ENCODE measurements at places on chromosomes 12 and 14.

DNA sequence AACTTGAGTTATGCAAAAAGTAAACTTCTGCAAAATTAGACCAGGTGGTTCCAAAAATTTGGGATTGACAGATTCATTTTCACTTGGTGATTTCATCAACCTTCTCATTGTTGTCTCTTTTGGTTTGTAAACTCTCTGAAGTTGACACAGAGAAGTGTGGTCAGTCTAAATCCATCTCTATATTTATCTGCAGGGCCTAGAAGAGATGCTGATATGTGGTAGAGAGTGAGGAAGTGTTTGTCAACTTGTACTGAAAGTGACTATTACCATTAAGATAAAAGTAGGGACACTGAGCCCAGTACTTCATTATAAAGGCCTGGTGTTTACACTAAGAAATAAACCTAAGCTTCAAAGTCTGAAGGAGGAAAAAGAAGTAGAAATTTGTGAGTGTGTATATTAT, 73.7 kb downstream of the RMST start:
- no peak for ATAC-seq

DNA sequence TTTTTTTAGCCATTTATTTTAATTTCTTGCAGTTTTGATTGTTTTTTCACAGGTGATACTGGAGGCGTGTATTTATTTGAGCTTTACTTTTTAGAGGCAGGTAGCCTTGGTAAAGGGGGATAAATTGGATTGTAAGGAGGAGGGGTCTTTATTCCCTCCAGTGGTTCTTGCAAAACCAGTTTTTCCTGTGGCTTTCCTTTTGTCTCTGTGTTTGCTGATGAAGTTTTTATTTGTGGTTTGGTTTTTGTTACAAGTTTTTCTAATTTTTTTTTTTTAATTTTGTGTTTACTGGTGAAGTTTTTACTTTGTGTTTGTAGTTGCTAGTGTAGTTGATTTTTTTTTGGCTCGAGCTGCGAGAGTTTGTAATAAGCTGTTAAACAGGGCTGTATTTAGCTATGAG, 278.5 kb downstream of the PRKD1 start:
- ATAC-seq = no peak

- no peak for ATAC-seq
Measured at GRCh38 chr14:69360438-69361108, 37.5 kb downstream of the ERH start.

DNA sequence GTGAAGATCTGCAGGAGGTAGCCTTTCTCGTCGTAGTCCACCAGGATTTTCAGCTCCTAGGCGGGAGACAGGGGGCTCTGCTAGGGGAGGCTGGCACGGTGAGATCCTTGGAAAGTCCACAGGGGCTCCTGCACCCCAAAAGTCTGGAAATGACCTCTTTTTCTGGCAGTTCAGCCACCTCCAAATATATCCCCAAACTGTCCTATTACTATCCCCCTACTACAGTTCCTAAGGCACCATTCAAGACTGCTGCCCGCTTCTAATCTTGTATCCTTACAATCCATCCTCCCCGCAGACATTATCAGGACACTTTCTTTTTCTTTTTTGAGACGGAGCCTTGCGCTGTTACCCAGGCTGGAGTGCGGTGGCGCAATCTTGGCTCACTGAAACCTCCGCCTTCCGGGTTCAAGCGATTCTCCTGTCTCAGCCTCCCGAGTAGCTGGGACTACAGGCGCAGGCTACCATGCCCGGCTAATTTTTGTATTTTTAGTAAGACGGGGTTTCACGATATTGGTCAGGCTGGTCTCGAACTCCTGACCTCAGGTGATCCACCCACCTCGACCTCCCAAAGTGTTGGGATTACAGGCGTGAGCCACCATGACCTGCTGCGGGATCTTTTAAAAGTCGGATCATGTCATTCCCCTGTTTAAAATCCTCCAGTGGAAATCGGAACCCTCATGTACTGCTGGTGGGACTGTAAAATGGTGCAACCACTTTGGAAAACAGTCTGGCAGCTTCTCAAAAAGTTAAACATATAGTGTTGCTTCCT, 18.5 kb downstream of the HPD start:
- no peak for ATAC-seq

DNA sequence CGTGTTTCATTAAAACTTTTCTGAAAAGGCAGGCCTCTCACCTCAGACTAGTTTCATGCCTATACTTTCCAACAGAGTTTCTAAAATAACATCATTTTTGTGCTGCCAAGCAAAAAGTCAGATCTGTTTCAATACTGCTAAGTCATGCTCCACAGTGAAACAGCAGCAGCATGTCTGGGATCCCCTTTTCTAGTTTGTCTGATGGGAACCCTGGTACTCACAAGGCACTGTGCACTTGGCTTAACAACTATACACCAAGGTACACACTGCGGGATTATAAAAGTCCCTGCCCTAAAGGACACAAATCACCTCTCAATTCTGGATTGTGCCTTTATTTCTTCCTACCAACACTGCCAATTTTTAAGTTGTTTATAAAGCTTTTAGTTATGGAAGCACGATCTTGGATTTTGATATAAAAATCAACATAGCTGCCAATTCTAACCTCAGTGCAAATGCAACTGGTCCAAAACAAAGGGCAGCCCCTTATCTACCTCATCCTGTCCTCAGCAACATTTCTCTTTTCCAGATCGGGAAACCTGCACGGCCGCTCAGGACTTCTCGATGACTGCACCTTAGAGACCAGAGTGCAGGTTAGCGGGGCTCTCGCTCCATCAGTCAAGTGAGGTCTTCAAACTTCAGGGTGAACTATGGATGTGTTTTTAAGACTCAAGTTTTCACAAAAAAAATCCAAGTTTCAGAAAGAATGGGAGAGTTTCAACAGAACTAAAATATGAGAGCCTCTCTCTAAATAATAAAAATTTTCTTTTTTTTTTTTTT, 1.7 kb upstream of the EIF5 start:
- no peak for ATAC-seq

DNA sequence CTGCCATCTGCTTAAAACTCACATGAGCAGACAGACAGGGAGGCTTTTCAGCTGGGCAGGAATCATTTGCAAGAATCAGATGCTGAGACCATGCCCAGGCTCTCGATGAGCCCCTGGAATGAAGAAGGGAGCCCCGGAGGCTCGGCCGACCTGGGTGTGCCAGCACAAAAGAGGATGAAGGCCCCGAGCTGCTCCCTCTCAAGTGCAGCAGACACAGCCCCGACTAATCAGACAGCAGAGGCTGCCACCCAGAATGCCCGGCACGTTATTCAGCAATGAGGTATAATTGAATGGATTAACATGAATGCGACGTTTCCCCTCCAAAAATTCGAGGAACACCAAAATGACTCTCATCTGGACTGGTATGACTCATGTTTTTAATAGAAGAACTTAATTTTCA, 58.9 kb downstream of the BCL11B start:
- ATAC-seq = peak; percentile 67

DNA sequence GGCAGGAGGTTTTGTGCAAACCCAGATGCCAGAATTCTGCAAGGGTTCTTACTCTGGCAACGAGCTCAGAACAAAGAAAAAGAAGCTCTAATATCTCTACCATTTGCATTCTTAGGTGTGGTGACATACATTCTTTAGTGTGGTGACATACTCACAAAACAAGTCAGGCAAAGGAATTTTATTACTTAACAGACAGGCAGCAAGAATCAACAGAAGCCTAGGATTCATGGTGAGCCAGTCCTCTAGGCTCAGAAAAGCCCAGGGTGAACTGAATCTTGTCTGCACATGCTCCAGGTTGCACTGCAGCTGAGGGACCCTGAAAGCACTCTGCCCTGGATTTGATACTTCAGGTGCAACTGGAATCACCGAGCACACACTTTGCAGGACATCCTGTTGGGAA, 122.4 kb upstream of the PTPRQ start:
- ATAC-seq = no peak

- no peak for ATAC-seq
Measured at GRCh38 chr12:57766464-57767304, at the start of gene CYP27B1. Gene CYP27B1, minus strand, starts transcription at chr12:57767078. Its CDS starts 37 bp downstream, at chr12:57767041.

DNA sequence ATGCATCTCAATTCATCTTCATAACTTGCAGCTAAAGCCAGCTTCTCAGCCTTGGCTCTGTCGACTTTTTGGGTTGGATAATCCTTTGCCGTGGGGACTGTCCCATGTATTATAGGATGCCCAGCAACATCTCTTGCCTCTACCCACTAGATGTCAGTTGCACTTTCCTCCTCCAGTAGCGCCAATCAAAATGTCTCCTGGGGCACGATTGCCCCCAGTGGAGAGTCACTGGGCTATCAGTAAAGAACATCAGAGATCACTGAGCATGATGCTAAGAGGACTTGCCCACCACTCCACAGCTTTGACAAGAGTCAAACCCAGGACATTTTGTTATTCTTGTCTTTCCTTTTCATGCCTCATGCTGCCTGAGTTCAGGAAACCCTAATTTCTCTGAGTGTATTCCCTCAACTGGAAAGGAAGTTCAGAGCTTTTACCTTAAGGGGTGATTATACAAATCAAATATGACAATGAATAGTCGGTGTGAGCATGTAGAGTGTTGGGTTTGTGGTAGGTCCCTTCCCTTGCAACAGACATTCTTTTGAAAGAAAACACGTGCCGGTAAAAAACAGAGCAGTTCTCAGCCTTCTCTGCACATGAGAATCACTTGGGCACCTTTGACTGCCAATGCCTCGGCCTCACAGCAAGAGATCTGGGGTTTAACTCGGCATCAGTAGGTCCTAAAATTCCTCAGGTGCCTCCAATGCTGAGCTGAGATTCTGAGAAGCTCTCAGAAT, 980.6 kb downstream of the VRK1 start:
- peak; percentile 58 for ATAC-seq

- no peak for ATAC-seq
Measured at GRCh38 chr12:93578221-93578620, 5.7 kb downstream of the SOCS2 start.

GRCh38 chr12:42692749-42693148, 103.2 kb upstream of the PRICKLE1 start:
- ATAC-seq = no peak

DNA sequence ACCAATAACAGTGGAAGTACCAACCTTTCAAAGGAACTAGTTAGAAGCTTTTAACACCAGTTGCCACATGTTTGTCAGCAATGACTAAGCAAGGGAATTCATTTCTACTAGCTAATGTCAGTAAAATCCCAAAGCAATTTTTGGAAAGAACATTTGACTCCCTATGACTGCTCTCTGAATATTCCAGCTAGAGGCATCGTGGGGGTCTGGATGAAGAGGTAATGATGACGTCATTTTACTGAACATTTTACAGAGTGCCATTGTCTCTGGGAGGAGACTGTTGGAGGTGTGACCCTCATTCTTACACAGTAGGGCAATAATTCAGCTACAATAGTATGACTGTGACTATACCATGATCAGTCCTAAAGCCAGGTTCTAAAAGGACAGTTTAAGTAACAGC, 204.8 kb downstream of the ITPR2 start:
- ATAC-seq = no peak

GRCh38 chr14:64478634-64479250, 13.4 kb downstream of the AKAP5 start:
- no peak for ATAC-seq

- peak; percentile 30 for ATAC-seq
Measured at GRCh38 chr14:55271572-55272298, 514 bp downstream of the FBXO34 start.

DNA sequence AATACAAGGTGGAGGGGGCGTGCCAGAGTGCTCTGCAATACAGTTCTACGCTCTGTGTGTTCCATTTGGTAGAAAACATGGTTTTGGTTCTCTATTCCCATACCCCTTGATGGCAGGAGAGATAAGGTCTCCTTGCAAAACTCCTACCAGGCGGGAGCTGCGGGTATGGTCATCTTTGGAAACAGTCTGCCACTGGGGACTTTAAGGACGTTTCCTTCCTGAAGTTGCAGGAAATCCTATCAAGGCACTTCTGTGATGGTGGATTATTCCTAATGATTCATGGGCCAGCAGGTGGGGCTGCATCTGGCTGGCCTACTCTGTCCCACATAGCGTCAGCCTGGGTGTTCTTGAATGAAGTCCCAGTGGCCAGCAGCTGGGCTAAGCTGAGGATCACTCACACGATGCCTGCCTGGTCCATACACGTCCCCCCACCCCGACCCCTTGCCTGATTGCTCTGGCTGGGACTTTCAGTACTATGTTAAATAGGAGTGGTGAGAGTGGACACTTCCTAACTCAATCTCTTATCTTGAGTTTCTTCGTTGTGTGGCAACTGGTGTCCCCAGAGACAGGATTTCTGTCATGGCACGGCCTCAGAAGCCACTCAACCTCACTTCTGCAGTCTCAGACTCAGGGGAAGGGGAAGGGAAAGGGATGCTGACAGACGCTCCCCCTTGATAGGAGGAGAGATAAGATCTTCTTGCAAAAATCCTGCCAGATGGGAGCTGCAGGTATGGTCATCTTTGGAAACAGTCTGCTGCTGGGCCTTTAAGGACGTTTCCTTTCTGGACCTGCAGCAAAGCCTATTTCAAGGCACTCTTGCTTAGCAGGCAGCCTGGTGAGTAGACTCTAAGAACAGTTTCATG, 61.0 kb upstream of the FKBP4 start:
- ATAC-seq = no peak

DNA sequence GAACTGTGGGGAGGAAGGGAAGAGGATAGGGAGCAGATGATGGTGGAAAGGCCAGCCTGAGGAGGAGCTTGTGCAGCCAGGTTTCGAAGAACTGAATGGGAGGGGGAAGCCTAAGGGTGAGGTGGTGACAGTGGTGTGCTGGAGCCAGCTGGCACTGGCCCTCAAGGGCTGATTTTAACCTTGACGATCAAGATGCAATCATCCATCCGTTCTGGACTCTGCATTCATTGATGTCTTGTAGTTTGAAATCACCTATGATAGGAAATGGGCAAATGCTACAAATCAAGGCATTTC, 2.8 kb upstream of the ATG101 start:
- ATAC-seq = no peak

DNA sequence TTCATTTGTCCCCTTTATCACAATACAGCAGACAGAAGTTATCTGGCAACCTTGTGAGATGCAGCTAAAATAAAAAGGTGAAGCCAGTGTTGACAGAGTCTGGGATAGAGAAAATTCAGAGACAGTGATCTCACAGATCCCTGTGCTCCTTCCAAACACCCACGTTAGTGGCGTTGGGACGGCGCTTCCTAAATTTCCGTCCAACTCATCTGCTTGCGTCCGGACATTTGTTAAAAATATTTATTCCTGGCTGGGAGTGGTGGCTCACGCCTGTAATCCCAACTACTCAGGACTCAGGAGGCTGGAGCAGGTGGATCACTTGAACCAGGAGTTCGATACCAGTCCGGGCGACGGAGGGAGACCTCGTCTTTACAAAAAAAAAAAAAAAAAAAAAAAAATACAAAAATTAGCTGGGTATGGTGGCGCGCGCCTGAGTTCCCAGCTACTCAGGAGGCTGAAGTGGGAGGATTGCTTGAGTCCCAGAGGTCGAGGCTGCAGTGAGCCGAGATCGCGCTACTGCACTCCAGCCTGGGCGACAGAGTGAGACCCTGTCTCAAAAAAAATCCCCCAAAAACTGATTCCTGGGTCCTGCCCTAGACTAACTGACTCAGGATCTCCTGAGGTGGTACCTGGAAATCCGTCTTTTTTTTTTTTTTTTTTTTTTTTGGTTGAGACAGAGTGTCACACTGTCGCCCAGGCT, 708 bp upstream of the TCTN1 start:
- no peak for ATAC-seq

- ATAC-seq = no peak
Measured at GRCh38 chr12:25996677-25997076, 38.2 kb downstream of the RASSF8 start.
